WTC11 (cell line): ENCODE measurements at places on chromosomes 16 and 17. TPM values are rescaled to one million over a fixed set of nuclear protein-coding genes. Genes with fewer than 3 reads are reported as not detected.

DNA sequence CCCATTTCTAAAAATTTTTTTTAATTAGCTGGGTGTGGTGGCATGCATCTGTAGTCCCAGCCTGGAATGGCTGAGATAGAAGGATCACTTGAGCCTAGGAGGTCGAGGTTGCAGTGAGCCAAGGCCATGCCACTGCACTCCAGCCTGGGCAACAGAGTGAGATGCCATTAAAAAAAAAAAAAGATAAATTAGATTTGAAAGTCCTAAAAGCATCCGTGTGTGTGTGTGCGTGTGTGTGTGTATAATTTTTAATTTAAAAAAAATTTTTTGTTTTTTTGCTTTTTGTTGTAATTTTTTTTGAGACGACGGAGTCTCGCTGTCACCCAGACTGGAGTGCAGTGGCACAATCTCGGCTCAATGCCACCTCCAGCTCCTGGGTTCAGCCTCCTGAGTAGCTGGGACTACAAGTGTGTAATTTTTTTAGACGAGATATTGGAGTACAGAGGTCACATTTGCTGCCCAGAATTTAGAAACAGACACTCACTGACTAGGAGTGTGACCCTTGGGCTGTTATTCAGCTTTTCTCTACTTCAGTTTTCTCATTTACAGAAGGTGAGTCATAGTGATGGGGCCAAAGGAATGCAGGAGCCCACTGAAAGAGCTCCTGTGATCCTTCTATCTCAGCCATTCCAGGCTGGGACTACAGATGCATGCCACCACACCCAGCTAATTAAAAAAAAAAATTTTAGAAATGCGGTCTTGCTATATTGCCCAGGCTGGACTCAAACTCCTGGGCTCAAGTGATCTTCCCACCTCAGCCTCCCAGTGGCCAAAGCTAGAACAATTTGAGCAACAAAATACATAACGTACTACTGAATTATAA, 25.5 kb upstream of the TBX4 start:
- H3K27me3 ChIP-seq, result peaks cover 4% of the 10 kb centered on the region
- DNase-seq, result no peak
- no peak overlapping the region for H3K27ac ChIP-seq

DNA sequence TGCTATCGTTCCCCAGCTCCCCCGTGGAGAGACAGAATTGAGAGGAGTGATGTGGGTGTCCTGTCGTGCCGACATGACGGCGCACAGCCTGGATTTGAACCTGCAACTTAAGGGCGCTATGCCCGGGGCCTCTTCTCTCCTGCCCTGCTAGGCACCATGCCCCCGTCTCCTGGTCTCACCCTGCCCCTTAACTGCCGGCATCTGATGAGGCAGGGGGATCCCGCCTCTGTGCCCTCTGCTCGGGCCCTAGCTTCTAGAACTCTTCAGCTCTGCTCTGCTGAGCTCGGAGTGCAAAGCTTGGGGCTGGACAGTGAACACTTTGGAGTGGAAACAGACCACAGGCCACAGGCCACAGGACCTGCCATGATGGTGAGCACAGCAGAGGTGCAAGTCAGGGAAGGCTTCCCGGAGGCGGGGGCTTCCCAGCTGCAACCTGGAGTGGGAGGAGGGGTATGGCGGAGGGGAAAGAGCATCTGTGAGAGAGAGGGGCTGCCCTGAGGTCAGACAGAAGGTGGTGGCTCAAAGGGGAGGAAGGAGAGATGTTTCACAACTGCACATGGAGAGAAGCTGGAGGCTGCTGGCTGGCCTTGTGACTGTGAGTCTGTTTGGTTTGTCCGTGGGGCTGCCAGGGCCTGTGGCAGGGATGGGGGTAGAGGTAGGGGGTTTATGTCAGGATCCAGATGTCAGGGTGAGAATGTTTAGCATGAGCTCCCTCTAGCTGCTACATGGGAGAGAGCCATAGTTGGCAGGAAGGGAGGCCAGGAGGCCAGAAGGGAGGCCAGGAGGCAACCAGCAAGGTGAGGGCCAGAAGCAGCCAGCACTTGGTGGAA, 107.8 kb downstream of the CRLF3 start:
- H3K4me1 ChIP-seq, result peaks cover 40% of the 10 kb centered on the region
- H3K27me3 ChIP-seq, result no peaks in the 10 kb centered on the region; the same call in 1 of the 2 replicates
- peak; percentile 19 for DNase-seq
- H3K27ac ChIP-seq, result peak overlapping the region; percentile 27; the same call in 1 of the 2 replicates
- no peak overlapping the region for H3K4me3 ChIP-seq

GRCh38 chr17:80018917-80019651, 16.6 kb downstream of the TBC1D16 start:
- peaks cover 29% of the 10 kb centered on the region for H3K36me3 ChIP-seq
- DNase-seq, result no peak
- H3K4me3 ChIP-seq, result no peak overlapping the region
- H3K4me1 ChIP-seq, result peaks cover 12% of the 10 kb centered on the region
- 0 out of 2 replicates have a peak overlapping the region, but pooled peaks have one; percentile 36 for H3K27ac ChIP-seq

DNA sequence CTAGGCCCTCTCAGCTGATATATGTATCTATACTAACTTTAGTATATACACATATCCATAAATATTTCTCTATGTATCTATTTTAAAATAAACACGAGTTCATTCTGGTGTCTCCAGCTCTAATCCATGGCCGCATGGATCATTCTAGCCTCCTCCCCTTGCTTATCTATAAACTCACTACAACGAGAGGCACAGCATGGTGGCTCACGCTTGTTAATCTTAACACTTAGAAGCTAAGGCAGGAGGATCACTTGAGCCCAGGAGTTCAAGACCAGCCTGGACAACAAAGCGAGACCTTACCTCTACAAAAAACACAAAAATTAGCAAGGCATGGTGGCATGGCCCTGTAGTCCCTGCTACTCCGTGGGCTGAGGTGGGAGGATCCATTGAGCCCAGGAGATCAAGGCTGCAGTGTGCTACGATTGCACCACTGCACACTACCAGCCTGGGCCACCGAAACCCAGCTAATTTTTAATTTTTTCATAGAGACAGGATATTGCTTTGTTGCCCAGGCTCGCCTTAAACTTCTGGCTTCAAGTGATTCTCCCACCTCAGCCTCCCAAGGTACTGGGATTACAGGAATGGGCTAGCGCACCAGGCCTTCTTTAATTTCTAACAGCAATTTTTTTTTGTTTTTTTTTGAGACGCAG, 3.9 kb upstream of the ZNF207 start:
- DNase-seq, result no peak
- H3K36me3 ChIP-seq, result peaks cover 13% of the 10 kb centered on the region
- no peak overlapping the region for H3K4me3 ChIP-seq
- no peak overlapping the region for H3K27ac ChIP-seq

- no peaks in the 10 kb centered on the region for H3K27me3 ChIP-seq
- peaks cover 45% of the 10 kb centered on the region for H3K4me1 ChIP-seq
- peak overlapping the region; percentile 96 for H3K27ac ChIP-seq
These were observed 23.2 kb downstream of the LITAF start for GRCh38 chr16:11563493-11564040.

DNA sequence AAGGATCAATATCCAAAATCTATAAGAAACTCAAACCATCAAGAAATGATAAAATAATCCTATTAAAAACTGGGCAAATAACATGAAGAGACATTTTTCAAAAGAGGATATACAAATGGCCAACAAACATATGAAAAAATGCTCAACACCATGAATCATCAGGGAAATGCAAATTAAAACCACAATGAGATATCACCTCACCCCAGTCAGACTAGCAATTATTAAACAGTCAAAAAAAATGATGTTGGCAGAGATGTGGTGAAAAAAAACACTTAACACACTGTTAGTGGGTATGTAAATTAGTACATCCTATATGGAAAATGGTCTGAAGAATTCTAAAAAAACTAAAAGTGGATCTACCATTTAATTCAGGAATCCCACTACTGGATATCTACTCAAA, 379.0 kb upstream of the SOX9 start:
- H3K4me3 ChIP-seq, result no peak overlapping the region
- DNase-seq, result no peak
- H3K36me3 ChIP-seq, result no peaks in the 10 kb centered on the region
- H3K4me1 ChIP-seq, result no peaks in the 10 kb centered on the region
- no peaks in the 10 kb centered on the region for H3K27me3 ChIP-seq
- H3K27ac ChIP-seq, result no peak overlapping the region

GRCh38 chr17:42183741-42184711, 1.2 kb downstream of the HCRT start:
- no peaks in the 10 kb centered on the region for H3K36me3 ChIP-seq
- DNase-seq, result peak; percentile 88
- no peak overlapping the region for H3K27ac ChIP-seq

- no peaks in the 10 kb centered on the region; the same call in 1 of the 2 replicates for H3K27me3 ChIP-seq
- DNase-seq, result no peak
- H3K36me3 ChIP-seq, result no peaks in the 10 kb centered on the region
- H3K27ac ChIP-seq, result peak overlapping the region; percentile 68
- no peak overlapping the region for H3K4me3 ChIP-seq
These were observed 25.6 kb upstream of the TAC4 start for GRCh38 chr17:49873466-49873865.

GRCh38 chr17:12634789-12635414, 30.8 kb upstream of the MYOCD start:
- no peak for DNase-seq
- no peaks in the 10 kb centered on the region for H3K36me3 ChIP-seq
- H3K4me1 ChIP-seq, result peaks cover 30% of the 10 kb centered on the region
- no peaks in the 10 kb centered on the region; the same call in none of the 2 replicates for H3K27me3 ChIP-seq
- no peak overlapping the region for H3K4me3 ChIP-seq

- no peak overlapping the region for H3K4me3 ChIP-seq
- H3K4me1 ChIP-seq, result 0 out of 2 replicates have a peak, but pooled peaks cover 5% of the 10 kb centered on the region
These were observed 7.2 kb downstream of the SLC38A10 start for GRCh38 chr17:81287741-81288430.

DNA sequence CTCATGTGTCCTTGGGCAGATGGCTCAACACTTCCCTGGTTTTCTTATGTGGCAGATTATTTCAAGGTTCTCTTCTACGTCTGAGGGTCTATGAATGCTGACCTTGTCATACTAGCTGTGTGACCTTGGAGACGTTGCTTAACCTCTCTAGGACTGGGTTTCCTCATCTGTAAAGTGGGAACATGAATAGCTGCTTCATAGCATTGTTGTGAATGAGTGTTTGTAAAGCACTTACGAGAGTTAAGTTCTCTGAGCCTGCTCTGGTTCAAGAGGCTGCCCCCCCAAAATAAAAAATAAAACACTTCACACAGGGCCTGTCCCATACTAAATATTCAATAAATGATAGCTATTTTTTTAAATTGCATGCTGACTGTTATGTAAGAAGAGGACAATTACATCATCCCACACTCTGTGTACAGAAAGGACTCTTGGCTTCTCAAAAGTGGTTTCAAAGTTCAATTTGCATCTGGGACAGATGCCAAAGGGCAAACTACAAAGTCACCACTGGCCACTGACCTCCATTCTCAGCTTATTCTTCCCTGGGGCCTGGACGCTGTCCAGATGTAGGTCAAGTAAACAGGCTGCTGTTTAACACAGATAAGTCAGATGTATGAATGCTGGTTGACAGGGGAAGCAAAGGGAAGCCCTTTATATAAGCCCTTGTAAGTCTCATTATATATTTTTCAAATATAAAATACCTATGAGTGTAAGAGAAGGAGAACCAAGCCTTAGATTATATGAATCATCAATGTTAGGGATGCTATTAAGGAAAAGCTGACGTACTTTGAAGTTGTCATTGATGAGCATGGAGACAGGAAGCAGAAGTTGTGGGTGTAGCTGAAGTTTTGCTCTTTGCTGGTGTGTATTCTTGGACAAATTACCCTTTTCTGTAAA, 15.4 kb upstream of the NDEL1 start:
- H3K4me3 ChIP-seq, result no peak overlapping the region
- no peaks in the 10 kb centered on the region for H3K36me3 ChIP-seq
- no peaks in the 10 kb centered on the region for H3K4me1 ChIP-seq
- no peak for DNase-seq
- peaks cover 20% of the 10 kb centered on the region for H3K27me3 ChIP-seq

DNA sequence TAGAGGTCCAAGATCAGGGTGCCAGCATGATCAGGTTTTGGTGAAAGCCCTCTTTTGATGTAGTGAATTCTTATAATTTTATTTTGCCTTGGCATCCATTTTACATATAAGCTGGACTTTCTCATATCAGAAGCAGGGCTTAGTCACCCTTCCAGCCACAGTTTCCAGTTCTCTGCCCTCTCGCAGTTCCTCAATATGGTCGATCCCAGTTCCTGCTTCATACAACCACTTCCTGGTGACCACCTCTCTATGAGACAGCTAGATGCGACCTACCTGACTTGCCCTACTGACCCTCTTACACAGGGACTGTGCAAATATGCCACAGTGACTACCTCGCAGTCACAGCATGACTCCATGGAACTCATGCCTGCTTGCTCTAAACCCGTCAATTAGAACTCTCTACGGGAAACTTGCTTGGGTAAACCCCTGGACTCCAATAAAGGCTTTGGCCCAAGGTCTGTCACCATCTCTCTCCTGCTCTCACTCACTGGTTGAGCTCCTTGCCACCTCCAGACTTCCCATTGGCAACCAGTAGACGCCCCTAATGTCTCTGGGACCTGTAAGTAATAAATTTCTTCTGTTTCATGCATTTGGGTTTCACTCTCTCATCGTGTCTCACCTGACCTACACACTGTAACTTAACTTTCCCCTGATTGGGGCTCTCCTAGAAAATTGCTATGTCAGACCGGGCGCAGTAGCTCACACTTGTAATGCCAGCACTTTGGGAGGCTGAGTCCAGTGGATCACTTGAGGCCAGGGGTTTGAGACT, 21.4 kb downstream of the CD300LG start:
- no peak overlapping the region for H3K4me3 ChIP-seq
- no peak overlapping the region for H3K27ac ChIP-seq
- H3K36me3 ChIP-seq, result no peaks in the 10 kb centered on the region
- peaks cover 16% of the 10 kb centered on the region for H3K27me3 ChIP-seq

DNA sequence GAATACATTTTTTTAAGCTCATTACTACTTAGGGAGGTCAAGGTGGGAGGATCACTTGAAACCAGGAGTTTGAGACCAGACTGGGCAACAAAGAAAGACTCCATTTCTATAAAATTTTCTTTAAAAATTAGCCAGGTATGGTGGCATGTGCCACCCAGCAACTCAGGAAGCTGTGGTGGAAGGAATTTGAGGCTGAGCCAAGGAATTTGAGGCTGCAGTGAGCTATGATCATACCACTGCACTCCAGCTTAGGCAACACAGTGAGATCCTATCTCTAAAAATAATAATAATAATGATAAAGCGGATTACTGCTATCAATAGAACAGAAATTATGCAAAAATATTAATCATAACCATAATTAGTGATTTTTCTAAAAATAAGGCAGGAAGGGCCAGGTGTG, 170.3 kb downstream of the COPRS start:
- DNase-seq, result no peak
- H3K4me1 ChIP-seq, result peaks cover 6% of the 10 kb centered on the region; the same call in 1 of the 2 replicates
- H3K4me3 ChIP-seq, result no peak overlapping the region
- H3K27ac ChIP-seq, result no peak overlapping the region
- H3K36me3 ChIP-seq, result no peaks in the 10 kb centered on the region
- H3K27me3 ChIP-seq, result no peaks in the 10 kb centered on the region

- H3K27me3 ChIP-seq, result no peaks in the 10 kb centered on the region
- no peaks in the 10 kb centered on the region for H3K36me3 ChIP-seq
- 0 out of 2 replicates have a peak overlapping the region, but pooled peaks have one; percentile 11 for H3K27ac ChIP-seq
- no peak for DNase-seq
- peaks cover 15% of the 10 kb centered on the region for H3K4me1 ChIP-seq
These were observed 19.1 kb downstream of the ACSF2 start for GRCh38 chr17:50444841-50445715.

- DNase-seq, result peak; percentile 100
- H3K36me3 ChIP-seq, result no peaks in the 10 kb centered on the region
- peak overlapping the region; percentile 41; the same call in 1 of the 2 replicates for H3K27ac ChIP-seq
- H3K4me1 ChIP-seq, result peaks cover 6% of the 10 kb centered on the region
These were observed 28.6 kb downstream of the SLC38A8 start for GRCh38 chr16:84013787-84014569.

The PRAC1 gene
- total RNA-seq, result 35.2 to 60.8 TPM (median 37.9 TPM) in 3 replicates

The HSPB9 gene
- total RNA-seq, result 0.30 to 0.57 TPM (median 0.46 TPM) in 3 replicates

The DDX28 gene
- total RNA-seq, result 15.2 to 18.3 TPM (median 17.7 TPM) in 3 replicates

The DPEP2 gene
- 0.13 to 0.25 TPM in 2 of 3 replicates, not detected in the other for total RNA-seq

The KRTAP9-2 gene
- not detected in 3 replicates for total RNA-seq

The TNFRSF13B gene
- total RNA-seq, result 0.18 TPM in 2 of 3 replicates, not detected in the other

The RASD1 gene
- 5.1 to 5.3 TPM (median 5.2 TPM) in 3 replicates for total RNA-seq

The KPNA2 gene
- 426 to 466 TPM (median 431 TPM) in 3 replicates for total RNA-seq
